ENCODE measurements at places on chromosomes 1 and 21.

GRCh38 chr1:65541161-65541560, 120.7 kb downstream of the LEPR start:
- DNase-seq, result no peak

DNA sequence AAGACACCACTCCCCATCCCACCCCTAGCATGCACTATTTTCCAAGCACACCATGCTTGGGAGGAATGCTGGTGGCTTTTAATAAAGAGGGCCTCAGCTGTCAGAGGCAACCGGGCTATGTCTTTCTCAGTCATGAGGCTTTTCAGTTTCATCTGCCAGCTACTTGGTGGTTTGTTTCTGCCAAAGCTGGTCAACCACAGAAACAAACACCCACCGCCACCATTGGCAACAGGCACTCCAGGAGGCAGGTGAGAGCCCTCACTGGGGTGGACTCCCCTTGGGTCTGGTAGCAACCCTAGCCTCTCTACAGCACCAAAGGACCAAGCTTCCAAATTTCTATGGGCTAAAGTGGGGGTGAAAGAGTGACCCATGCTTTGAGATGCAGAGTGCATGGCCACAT, 54.3 kb upstream of the CD1D start:
- DNase-seq, result no peak

- no peak for DNase-seq
Measured at GRCh38 chr1:157646144-157646543, 48.3 kb upstream of the FCRL4 start.

DNA sequence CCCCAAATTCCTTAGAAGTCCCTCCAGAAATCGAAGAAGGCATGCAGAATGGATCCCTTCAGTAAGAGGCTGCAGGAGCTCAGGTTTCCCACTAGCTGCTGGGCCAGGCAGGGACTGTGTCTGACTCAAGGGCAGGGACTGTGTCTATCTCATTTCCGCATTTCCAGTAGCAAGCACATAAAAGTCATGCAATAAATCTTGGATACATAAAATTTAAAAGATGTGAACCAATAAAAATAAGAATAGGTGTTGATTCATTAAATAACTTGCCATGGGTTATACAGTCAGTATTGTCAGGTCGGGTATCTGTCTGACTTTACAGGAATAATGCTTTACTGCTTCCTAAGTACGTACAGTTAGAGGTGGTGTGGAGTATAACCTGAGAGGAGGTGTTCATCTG, 15.2 kb downstream of the PM20D1 start:
- DNase-seq, result no peak

- no peak for DNase-seq
Measured at GRCh38 chr1:43464681-43465504, 11.2 kb upstream of the HYI start.

DNA sequence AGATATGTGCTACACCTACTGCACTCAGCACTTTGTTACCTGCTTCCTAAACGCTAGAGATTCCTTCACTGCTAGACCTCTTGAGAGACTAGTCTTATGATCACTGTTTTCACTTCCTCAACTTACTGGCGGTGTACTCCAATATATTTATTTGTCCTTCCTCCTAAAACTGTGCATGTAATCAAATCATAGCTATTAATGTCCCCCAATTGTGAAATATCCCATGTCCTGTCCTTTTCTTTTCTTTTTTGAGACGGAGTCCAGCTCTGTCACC, 3.4 kb downstream of the SOAT1 start:
- no peak for DNase-seq
